ENCODE measurements at places on chromosomes 2 and 18.

DNA sequence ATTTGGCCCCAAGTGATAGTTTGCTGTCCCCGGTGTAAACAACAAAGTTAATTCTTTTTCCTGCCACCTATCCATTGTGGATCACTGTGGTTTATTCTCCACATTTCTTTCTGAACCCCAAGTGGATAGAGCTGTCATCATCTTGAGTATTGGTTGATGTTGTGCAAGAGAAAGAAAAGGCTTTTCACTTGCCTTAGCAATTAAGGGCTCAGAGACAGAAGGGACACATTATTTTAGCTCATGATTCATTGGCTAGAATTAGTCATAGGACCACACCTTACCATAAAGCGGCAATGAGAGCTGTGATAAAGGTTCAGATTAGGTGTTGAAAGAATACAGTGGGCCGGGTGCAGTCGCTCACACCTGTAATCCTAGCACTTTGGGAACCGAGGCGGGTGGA lies 442.1 kb upstream of the DCC start:
- no peak for DNase-seq

DNA sequence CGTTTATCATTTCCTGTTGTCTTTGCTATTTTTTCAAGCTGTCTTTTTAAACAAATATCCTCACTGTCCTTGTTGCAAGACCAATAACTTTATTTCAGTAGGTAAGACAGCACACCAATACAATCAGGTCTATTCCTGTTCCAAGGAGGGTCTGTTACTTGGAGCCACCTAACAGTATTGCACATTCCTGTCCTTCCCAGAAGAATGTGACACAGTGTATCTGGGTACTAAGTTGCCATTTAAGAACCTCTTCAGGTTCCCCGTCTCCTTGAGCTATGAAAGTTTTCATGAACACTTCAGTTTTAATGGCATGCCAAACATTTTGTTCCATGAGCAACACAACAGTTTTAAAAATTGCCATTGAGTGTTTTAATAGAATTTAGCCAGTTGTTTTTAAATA lies 138.9 kb upstream of the CAVIN2 start:
- no peak for DNase-seq

- DNase-seq, result no peak
Observed at GRCh38 chr2:228798458-228799207, 472.5 kb downstream of the PID1 start.

DNA sequence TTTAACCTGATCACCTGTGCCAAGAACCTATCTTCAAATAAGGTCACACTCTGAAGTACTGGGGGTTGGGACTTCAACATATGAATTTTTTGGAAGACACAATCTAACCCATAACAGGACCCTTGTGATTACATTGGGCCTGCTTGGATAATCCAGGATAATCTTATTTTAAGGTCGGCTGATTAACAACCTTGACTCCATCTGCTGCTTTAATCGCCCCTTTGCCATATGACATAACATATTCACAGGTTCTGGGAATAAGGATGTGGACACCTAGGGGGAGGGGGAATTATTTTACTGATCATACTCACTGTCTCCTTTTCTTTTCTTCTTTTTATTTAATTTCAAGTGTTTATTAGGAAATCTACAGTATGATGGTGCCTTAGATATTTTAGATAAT lies 34.8 kb downstream of the CDH20 start:
- no peak for DNase-seq

DNA sequence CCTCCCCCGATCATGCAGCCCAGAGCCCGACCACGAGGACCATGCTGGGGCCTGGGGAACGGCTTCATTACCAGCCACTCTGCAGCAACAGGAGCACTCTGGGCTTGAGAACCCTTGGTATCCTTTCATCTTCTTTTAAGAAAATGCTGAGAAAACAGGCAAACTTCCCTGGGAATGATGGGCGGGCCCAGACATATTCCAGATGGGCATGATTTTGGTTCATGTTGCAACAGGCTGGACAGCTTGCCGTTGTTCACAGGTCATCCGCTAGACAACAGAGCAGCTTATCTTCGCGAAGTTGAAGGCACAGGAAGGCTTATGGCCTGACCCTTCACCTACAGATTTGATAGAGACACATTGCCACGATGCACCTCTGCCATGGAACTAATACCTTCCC lies 121.0 kb downstream of the KLHL29 start:
- no peak for DNase-seq

- DNase-seq, result peak; percentile 4
Observed at GRCh38 chr18:31710826-31711225, 26.4 kb upstream of the B4GALT6 start.

DNA sequence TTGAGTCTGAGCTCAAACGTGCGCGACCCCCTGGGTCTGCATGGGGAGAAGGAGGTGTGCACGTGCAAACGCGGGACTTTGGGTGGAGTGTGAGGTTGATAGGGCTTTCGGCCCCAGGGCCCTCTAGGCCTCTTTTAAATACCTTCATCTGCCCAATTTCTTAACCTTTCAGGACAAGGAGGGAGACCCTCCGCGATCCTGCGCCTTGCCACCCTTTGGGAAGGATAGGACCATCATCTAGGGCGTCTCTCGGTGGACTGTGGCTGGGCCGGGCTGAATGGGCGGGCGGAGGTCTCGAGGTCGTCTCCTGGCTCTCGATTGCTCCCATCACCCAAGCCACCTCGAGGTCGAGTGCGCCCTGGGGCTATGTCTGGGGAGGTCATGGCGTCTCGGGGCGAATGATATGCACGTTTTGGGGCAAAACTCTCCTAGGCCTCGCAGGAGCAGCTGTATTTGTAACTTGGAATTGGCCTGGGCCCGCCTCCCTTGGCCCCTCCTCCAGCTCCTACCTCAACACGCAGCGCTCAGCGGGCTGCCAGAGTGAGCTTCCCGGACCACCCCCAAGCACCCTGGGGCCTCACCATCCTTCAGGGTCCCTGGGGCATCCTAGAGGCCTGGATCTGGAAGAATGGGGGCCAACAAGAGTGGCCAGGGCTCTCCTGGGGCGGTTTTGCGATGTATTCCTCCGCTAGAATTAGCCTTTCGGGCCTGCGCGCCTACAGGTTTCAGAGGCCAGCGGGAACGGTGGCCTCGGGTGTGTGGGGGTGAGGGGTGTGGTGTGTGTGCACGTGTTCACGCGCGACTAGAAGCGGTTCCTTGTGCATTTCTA lies 8.7 kb upstream of the SIX3 start:
- no peak for DNase-seq

- DNase-seq, result no peak
Observed at GRCh38 chr2:134218414-134218813, 35.5 kb upstream of the MGAT5 start.

DNA sequence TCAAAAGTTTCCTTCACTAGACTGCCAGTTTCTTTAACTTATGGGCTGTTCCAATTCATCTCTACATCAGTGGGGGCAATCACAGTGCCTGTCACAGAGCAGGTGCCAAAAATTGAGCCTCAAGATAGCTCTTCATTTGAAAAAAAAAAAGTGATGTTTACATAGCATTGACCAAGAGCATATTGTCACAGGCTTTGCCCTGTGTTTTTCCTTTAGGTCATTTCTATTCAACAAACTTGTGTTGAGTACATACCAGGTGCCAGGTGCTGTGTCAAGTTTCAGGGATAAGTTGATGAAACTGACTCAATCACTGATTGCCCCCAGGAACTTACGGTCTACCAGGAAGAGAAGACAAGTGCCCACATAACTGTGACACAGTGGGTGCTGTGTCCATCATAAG lies 22.2 kb upstream of the NT5C1B start:
- no peak for DNase-seq

DNA sequence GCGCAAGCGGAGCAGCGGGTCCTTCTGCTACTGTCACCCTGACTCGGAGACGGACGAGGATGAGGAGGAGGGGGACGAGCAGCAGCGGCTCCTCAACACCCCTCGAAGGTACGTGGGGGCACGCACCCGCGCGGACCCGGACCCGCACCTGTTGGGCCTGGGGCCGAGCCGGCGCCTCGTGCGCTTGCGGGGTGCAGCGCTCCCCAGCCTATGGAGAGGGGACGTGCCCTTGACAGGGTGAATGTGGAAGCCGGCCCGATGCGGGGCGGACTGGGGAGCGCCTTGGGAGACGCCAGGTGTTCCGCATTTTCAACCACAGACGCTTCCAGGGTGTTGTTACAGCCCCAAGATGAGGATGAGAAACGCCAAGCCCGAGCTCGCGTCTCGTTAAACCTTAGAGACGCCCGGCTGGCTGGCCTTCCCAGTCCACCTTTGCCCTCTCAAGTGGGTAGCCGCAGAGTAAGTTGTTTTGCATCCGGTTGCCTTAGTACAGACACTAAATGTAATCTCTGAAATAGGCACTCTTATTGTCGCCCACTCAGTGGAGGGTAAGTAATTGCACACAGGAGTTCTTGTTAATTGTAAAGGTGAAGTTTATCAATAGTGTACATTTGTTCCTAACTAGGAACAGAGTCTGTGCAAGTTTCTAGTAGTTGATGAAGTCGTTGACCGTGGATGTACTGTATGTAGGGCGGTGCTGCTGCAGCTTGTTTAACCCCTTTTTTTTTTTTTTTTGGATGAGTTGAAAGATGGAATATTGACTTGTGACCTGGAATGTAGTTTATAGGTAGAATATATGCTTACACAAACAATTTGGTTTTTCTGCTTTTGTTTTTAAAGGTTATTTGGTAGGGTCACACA lies 815 bp downstream of the GMCL1 start:
- DNase-seq, result peak; percentile 3

GRCh38 chr18:58303363-58303762 lies 259.3 kb downstream of the NEDD4L start:
- no peak for DNase-seq

DNA sequence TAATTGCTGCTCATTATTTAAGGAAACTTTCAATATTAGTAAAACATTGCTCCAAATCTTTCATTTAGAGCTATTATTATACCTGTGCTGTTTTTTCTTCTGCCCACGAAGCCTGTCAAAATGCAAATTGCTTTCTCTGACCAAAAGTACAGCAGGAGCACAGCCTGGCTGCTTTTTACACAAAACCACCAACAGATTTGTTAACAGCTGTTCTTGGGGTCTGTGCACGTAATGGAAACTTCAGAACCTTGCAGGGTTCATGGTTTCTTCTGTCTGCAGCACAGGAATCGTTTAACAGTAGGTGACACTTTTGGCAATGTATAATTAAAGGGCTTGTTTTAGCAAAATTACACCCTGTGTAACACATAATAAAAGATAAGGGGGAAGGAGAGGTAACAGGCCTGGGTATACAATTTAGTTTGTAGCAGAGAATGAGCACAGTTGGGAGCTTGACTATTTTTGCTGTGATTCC lies 447.3 kb downstream of the KCNJ3 start:
- DNase-seq, result peak; percentile 86

DNA sequence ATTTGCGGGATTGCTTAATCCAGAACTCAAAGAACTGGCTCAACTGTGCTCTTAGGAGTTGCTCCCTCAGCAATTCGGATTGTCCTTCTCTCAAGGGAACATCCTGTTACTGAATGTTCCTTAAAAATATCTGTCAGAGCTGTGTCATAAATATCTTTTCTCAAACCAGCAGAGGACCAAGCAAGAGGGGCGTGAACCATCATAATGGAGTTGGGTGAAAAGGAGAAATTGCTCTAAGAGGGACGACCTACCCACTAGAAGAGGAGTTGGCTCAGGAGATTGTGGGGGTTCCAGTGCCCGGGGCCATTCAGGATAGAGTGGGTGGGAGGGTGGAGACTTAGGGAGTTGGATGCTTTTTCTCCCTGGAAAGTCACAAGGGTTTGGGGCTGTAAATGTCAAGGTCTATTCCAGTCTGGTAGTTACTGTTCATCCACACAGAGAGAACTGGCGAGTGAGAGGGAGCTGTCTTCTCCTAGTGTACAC lies 59.5 kb downstream of the MERTK start:
- no peak for DNase-seq

All from COR-L47 (cell line).